D341Med (cell line): ENCODE measurements at places on chromosomes 7 and 10.

GRCh38 chr7:107526672-107527071 lies 37.0 kb downstream of the COG5 start:
- DNase-seq: no peak

DNA sequence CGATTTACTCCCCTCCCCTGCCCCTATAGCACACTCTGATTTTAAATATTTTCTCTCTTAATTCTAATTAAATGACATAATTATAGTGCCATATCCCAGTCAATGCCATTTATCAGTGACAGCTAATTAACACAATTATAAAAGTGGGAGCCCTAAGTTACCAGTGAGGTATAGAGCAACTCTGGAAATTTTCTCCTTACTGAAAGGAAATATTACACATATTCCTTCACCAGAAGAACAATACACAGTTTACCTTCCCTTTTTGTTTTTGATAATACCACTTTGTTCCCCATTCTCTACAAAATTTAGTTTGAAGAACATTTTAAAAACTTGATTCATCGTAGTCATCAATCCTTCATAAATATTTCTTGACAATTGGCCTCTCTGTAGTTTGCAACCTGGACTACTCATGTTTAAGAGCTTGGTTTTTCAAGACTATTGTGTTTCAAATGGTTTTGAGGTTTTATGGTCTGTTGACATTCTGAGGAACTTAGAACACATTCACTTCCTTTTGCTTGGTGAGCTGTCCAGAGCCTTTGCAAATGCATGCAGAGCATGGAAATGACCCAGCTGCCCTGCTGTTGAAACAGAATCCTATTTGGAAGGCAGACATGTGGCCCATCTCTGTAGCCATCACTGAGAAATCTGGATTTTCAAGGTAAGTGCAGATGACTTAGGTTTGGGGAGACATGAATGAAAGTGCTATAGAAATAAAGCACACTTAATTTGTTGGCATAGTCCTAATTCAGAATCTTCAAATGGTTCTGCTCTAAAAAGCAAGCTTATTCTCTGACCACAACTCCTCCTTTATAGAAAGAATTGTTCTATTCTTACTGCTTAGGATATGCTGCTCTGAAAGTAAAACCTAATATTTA lies at the start of gene GPR141:
TSS of gene GPR141 (plus strand) at position 521 of the 875 bp plus-strand sequence. CDS start 56,628 bp downstream, outside the sequence.
- DNase-seq: no peak

- no peak for DNase-seq
These were observed 187.9 kb downstream of the GATA3 start for GRCh38 chr10:8242295-8242872.

GRCh38 chr10:48246501-48246900 lies 28.0 kb downstream of the FRMPD2 start:
- peak; percentile 6 for DNase-seq

DNA sequence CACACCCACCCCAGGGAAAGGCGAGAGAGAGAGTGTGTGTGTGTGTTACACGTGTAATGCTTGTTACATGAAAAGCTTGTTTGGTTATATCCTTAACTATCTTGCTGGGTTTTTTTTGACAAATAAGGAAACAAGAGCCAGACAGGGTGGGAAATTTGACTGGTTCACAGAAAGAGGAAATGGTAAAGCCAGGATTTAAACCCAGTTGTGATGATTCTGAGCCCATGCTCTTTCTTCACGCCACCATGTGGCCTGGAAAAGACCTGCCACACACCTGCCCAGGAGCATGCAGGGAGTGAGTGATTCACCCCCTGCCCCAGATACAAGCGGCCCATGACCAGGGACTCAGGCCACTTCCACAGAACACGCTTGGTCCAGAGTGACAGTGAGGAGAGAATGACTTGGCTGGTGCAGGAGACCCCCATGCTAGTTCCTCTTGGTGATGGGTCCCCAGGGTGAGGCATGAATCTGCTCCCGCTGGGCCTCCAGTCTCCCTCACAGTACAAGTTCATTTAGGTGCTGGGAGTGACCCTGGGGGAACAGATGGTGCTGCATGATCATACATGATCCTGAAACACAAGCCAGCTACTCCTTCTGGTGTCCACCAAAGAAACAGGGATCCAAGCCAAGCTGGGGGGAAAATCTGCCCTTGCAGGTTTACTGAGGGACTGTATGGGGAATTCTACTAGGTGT lies 21.0 kb upstream of the EIF5AL1 start:
- no peak for DNase-seq

DNA sequence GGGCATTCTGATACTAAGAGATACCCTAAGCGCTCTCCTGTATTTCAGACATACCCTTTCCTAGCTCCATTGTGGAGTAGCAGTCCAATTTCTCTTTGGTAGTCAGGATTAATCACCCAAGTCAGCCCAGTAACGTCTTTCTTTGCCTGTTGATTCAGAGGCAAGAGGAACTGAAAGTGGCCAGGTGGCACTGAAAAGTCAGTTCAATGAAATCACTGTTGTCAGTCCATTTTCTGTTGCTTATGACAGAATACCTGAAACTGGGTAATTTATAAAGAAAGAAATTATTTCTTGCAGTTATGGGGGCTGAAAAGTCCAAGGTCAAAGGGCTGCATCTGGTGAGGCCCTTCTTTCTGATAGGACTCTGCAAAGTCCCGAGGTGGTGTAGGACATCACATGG lies 40.2 kb downstream of the ANKRD61 start:
- DNase-seq: no peak

DNA sequence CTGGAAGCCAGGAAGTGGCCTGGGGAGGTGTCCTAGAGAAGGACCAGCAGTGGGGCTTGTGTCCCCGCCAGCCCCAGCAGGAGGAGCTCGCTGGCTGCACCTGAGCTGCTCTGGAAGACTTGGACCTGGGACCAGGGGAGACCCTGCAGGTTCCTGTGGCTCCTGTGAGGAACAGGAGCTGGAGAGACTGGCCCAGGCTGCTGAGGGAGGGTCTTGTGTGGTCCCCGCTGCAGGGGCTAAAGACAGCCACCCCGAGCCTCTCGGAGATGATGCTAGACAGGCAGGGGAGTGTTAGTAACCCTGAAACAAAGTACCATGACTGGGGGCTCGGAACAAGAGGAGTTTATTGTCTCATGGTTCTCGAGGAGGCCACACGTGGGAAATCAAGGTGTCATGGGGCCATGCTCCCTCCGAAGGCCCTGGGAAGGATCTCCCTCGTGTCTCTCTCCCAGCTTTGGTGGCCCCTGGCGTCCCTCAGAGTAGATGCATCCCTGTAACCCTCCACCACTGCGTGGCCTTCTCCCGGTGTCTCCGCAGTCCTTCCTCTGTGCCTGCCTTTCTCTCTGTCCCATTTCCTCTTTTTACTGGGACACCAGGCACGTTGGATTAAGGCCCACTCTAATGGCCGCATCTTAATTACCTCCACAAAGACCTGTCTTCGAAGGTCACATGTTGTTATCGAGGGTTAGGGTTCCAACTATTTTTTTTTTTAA lies 348.4 kb downstream of the GLRX3 start:
- no peak for DNase-seq
